ENCODE measurements at places on chromosomes 1 and 21. TPM values are rescaled to one million over a fixed set of nuclear protein-coding genes. Genes with fewer than 3 reads are reported as not detected.

- DNase-seq: no peak
Measured at GRCh38 chr1:156711011-156711817, 5.8 kb upstream of the CRABP2 start.

- no peak for DNase-seq
Measured at GRCh38 chr1:113849072-113849471, 22.4 kb downstream of the PTPN22 start.

ZSWIM5 gene
- 22.6 TPM for total RNA-seq

GRCh38 chr1:168210312-168210711, 15.5 kb upstream of the SFT2D2 start:
- DNase-seq: no peak

- no peak for DNase-seq
Measured at GRCh38 chr1:219340796-219341195, 167.1 kb downstream of the LYPLAL1 start.

- DNase-seq: no peak
Measured at GRCh38 chr1:188371295-188371806, 1542.6 kb downstream of the PLA2G4A start.

GRCh38 chr1:87024936-87025540, 110.6 kb downstream of the HS2ST1 start:
- no peak for DNase-seq

TGFB2 gene
- 61.8 TPM for total RNA-seq

BEST4 gene
- total RNA-seq: 0.16 TPM

DNA sequence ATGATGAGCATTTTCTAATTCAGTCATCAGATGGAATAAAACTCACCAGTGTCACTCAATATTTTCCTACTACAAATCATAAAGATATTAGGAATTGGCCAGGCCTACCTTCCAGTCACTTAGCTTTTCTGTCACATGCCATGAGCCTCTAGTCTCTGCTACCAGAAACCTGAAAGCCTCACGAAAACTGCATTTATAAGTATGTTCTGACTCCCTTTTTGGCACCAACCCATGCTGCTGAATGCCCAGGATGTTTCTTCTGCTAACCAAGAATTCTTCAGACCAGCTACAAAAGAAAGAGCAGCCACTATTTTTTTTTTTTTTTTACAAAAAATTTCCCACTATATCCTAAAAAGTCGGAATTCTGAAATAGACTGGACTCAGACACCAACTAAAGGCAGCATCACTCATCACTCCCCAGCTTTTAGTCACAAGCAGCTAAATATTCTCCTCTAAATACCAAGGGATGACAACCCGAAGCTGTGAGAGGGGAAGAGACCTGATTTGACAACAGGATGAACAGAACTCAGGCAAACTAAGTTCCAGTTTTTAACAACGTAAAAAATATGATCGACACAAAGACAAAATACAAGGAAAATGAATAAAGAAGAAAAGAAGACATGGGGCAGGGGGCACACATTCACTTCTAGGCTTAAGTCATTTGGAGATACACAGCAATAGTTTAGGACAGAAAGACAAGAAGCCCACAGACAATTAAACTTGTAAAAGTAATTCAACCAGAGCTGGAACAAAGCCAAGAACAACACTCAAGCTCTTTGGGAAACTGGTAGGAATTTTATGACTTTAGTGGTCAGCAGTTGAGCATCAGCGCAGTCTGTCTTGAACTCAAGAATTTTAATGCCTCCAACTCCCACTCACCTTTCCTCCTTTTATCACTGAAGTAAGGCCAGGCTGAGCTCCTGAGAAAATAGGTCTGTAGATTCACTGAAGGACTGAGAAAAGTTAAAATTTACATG, 1.7 kb downstream of the DCAF8 start:
- no peak for DNase-seq

CLEC20A gene
- total RNA-seq: not detected

PADI6 gene
- not detected for total RNA-seq

HAO2 gene
- not detected for total RNA-seq

VANGL2 gene
- total RNA-seq: 12.5 TPM

SPATA46 gene
- not detected for total RNA-seq

- DNase-seq: no peak
Measured at GRCh38 chr1:14955976-14956375, 197.6 kb upstream of the TMEM51 start.

CKS1B gene
- 12.2 TPM for total RNA-seq

HECTD3 gene
- 17.6 TPM for total RNA-seq

GRCh38 chr1:48943826-48944225, 167.1 kb upstream of the BEND5 start:
- no peak for DNase-seq

- DNase-seq: no peak
Measured at GRCh38 chr1:2018217-2019171, 651 bp upstream of the GABRD start.

GRCh38 chr1:206893380-206893779, 3.9 kb upstream of the IL24 start:
- DNase-seq: no peak

DNA sequence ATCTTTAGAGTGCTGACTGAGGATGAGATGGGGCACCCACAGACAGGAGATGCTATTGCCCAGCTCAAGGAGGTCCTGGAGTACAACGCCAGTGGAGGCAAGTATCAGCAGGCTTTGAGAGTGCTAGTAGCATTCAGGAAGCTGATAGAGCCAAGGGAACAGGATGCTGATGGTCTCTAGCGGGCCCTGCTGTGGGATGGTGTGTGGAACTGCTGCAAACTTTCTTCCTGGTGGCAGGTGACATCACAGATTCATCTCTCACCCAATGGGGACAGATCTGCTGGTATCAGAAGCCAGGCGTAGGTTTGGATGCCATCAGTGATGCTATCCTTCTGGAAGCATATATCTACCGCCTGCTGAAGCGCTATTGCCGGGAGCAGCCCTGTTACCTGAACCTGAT, 609.8 kb upstream of the NCAM2 start:
- DNase-seq: no peak

MYOG gene
- total RNA-seq: not detected

GRCh38 chr1:101757985-101758384, 238.7 kb downstream of the OLFM3 start:
- no peak for DNase-seq

FCER1A gene
- total RNA-seq: 0.47 TPM

DNA sequence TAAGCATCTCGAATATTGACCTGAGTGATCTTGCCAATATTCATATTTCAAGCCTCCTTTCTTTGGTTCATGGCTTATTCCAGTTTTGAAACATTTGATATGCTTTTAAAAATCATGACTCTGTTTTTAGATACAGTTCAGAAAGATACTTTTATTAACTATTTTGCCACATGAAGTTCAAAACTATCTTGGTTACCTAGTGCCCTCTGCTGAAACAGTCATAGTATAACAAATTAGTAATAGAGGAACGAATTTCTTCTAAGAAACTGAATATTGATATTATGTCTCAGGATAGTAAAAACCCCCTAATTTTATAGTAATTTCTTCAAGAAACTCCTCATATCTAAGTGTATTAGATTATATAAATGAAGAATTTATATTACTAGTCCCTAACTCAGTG, 52.6 kb upstream of the RC3H1 start:
- DNase-seq: no peak

GRCh38 chr1:21896652-21897532, 40.2 kb downstream of the HSPG2 start:
- DNase-seq: no peak

SLC44A3 gene
- 2.2 TPM for total RNA-seq

- no peak for DNase-seq
Measured at GRCh38 chr1:94090761-94091160, 30.2 kb downstream of the ABCA4 start.

GRCh38 chr1:192830595-192831246, 21.9 kb downstream of the RGS2 start:
- DNase-seq: no peak

Measured in occipital lobe (tissue), 3 donors.